ENCODE measurements at places on chromosomes 1 and 21.

DNA sequence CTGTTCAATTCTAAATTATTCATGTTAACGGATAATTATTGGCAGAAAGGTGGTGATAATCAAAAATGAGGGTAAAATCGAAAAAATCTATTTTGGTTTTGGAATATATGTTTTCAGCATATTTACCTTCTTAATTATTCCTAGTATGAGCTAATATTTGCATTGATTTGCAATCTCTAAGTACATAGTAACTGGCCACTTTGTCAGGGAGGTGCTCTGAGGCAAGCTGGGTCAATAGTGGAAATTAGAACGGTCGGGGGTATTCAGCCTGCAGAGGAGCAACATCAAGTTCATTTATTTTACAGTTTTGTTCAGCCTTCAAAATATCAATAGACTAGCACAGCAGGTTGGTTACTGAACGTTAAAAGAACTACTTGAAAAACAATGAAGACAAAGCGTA lies 1.8 kb downstream of the OTUD7B start:
- DNase-seq: no peak

DNA sequence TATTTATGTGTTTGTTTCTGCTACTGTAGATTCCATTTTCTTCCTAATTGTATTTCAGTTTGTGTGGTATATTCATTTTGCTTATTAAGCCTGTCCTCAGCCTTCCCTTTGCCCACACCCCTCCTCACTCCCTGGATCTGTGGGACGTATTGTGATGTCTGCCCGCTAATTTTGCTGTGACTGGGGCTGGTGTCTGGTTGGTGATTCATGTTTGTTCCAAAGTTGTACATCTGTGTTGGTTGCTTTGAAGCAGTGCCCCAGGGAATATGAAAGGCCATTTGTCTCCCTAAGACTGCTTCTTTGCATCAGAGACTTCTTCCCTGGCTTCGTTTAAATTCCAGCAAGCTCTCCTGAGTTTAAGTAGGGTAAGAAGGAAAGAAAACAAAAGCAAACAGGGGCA lies 289.5 kb upstream of the SGIP1 start:
- peak; percentile 57 for DNase-seq

DNA sequence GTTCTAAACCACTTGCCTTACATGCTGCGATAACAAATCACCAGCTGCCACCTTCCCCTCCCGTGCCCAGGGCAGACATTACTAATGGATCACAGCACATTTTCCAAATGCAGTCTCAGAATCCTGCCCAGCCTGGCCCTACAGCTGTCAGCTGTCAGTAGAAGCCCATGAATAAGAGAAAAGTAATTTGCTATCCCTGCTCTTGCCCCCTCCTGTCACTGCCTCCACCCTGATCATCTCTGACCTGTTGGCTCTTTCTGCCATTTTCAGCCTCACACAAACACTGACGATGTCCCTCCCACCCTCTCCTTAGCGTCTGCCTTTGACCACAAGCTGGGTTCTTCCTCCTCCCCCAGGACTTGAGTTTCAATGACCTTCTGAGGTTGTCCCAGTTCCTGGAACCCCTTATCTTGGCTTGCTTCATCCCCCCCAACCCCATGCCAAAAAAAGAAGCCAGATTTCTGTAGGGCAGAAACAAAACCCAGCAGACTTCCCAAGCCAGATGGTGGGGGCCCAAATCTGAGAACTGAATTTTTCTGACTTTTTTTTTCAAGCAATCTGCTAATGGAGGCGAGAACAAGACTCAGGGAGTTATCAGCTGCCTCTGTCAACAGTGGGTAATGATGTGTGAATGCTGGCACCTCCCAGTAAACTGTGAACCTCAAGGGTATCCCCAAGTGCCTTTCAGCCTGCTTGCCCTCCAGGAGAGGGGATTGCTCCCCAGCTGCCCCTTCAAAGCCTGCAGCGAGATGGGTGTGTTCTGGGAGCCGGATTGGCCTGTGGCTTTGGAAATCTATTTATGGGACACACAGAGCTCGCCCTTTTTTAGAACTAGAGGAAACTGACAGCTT lies 216.5 kb upstream of the VAMP3 start:
- DNase-seq: no peak

GRCh38 chr1:63414691-63415365 lies 47.4 kb downstream of the ALG6 start:
- DNase-seq: no peak

DNA sequence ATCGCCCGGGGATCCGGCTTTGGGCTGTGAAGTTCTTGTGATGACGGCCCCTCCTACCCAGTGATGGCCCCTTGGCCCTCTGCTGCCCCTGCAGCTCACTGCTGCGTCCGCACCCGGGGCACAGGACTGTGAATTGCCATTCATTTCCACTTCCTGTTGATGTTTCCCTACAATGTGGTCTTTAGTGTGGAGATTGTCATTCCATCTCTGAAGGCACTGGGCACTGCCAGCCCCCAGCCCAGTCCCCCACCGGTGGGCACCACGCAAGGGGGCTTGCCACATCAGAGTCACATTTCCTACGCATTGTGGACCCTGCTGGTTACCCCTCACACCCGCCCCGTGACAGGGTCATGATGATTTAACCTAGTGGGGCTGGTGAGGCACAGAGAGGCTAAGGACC lies 2.5 kb upstream of the MX2 start:
- no peak for DNase-seq

DNA sequence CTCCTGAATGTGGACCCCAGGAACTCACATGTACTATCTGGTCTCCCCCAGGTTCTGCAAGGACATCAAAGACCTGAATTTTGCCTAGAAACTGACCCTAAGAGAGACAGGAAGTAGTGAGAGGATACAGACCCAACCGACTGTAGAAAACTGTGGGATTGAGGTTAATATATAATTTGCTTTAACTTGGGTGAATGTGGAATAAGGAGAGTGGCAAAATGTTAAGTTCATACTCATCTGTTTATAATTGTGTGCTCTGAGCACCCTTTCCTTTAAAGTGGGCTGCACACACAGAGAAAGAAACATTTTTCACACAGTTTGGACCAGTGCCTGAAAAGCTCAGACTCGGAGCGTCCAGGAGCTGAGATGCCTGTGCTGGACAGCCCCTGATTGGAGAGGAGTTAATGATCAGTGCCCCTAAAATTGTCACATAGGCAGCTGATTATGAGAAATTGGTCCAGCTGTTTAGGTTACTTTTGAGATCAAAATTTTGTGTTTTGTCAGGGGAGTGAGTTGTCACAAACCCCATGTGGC lies 37.2 kb downstream of the ROR1 start:
- no peak for DNase-seq

GRCh38 chr1:200771625-200772555 lies 33.2 kb downstream of the CAMSAP2 start:
- no peak for DNase-seq

DNA sequence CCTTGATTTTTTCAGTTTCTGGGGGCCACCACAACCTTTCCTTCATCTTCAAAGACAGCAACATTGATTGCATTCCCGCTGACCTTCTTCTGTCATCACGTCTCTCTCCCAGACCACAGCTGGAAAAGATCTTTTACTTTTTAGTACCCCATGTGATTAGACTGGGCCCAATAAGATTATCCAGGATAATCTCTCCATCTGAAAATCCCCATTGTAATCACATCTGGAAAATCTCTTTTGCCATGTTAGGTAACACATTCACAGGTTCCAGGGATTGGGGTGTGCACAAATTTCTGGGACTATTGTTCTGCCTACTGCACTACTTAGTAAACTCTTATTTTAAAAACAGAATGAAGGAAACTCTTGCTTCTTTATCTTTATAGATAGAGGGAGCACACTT lies 47.1 kb upstream of the INSL5 start:
- no peak for DNase-seq

- no peak for DNase-seq
Observed at GRCh38 chr21:14684071-14684470, 138.0 kb upstream of the SAMSN1 start.

DNA sequence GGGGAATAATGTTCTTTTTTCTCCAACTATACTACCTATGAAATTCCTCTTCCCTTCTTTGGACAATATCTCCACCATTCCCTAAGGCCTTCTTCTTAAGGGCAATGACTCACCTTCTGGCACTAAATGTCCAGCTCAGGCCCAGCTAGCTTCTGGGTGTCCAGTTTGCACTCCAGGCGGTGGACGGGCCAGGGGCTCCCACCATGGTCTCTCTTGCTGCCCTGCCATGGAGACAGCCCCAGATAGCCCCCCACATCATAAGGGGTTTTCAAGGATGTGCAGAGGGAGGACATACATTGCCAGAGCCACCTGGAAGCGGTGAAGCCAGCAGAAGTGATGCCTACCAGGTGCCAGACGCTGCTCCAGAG lies 43.8 kb downstream of the C1orf198 start:
- DNase-seq: peak; percentile 21

GRCh38 chr1:222331765-222332164 lies 216.1 kb downstream of the HHIPL2 start:
- DNase-seq: no peak

DNA sequence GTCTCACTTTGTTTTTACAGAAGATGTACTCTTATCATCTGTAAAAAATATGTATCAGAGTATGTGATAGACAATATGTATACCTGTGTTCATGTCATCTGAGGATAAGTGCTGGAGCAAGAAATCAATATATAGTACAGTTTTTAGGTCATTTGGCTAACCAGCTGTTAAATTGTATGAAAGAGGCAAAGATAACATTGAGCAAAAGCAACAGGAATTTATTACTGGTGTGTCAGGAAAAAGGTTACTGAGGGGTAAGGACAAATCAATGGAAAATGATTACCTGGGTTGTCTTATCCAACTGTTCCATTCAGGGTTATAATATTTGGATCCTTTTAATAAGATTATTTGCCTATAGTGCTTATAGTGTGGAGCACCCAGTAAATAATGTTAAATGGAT lies 4.9 kb downstream of the HIPK1 start:
- DNase-seq: no peak

- peak; percentile 65 for DNase-seq
Observed at GRCh38 chr1:165695031-165695430, 3.3 kb downstream of the ALDH9A1 start.

- no peak for DNase-seq
Observed at GRCh38 chr1:216700779-216701178, 22.4 kb downstream of the ESRRG start.

- peak; percentile 51 for DNase-seq
Observed at GRCh38 chr1:47703156-47703825, 265.4 kb downstream of the FOXD2 start.

DNA sequence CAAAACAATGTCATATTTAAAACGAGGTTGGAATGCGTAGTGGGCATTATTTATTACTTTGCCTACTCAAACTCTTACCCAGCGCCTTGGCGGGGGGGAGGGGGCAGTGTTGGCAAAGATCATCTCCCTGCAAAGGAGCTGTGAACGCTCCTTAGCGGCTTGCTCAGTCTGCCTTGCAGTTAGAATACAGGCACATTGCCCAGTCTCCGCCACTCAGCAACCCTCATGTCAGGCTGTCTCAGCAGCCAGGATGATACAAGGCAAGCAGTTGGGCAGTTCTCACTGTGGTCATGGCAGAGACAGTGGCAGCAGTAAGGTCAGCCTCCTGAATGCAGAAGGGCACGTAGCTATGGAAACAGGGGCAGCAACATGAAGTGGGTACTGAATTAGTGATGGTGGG lies 170.4 kb upstream of the KCNK2 start:
- no peak for DNase-seq

DNA sequence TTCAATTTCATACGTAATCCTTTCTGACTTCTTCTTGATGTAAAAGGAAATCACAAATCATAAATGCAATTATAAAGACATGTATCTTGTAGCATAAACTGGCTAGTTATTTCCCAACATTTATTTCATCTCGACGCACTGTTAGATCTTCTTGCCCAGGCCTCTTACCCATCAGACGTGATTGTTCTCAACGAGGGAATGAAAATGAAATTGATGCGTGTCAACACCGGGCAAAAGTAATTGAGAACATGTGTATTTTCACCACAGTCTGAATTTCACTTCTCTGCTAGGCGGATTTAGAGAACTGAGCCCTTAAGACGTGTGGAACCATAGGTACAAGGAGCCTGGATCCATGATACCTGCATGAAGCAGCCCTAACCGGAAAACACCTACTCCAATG lies 519.7 kb downstream of the KCNT2 start:
- no peak for DNase-seq

DNA sequence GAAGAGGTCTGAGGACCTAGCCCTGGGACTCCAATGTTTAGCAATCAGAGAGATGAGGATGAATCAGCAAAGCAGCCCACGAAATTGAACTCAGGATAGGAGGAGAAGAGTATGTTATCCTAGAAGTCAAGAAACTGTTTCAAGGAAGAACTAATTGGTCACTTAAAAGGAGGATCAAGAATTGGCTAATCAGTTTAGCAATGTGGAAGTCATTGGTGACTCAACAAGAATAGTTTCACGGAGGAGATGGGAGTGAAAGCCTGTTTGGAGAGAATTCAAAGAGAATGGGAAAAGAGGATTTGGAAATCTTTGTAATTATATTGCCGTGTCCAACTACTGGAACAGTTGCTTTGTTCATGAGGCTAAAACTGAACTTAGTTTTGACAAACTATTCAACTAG lies 7.4 kb downstream of the HMCN1 start:
- DNase-seq: peak; percentile 88

- DNase-seq: no peak
Observed at GRCh38 chr1:49416758-49417157, 607.0 kb downstream of the AGBL4 start.

GRCh38 chr1:234836045-234836681 lies 226.2 kb upstream of the IRF2BP2 start:
- DNase-seq: no peak

DNA sequence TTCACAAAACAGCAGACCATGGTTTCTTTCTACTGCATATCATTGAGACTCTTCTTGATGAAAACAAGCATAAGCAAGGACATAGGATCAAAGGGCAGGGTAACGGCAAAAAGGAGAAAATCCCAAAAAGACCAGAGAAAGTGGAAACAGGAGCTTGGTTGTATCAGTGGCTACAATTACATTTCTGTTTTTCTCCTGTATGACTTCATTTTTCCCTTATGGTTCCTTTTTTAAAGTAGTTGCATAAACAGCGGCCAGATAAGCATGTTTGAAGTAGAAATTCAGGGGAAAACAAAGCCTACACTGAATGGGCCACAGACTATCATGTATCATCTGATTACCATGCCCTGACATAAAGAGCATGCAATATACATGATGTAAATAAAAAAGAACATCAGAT lies 4.6 kb downstream of the EGLN1 start:
- DNase-seq: no peak

- peak; percentile 21 for DNase-seq
Observed at GRCh38 chr1:199010933-199011332, 372.1 kb downstream of the PTPRC start.

DNA sequence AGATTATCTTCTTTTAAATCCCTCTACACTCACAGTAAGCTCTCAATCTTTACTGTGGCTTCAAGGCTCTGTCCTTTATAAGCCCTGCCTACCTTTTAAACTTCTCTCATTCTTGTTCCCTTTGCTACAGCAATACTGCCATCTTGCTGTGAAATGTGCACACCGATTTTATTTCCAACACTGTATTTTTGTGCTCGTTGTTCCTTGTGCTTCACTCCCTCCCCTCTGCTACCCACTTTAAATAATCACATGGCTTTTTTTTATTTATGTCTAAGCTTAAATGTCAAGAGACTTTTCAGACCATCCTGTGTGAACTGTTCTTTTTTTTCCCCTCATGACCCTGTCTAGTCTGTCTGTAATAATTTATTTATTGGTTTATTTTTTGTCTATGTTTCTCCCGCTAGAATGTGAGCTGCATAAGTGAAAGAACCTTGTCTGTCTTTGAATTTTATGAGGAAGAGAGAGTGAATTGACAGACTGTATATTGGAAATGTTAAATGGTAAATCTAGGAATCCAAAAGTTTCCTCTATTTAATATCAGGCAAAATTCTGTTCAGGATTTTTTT lies 45.7 kb downstream of the ABCD3 start:
- DNase-seq: peak; percentile 51

- DNase-seq: no peak
Observed at GRCh38 chr1:14220324-14220723, 378.2 kb upstream of the KAZN start.

Data from AG10803 (cell line).